ENCODE measurements at places on chromosomes 2 and 18. TPM values are rescaled to one million over a fixed set of nuclear protein-coding genes. Genes with fewer than 3 reads are reported as not detected.

DNA sequence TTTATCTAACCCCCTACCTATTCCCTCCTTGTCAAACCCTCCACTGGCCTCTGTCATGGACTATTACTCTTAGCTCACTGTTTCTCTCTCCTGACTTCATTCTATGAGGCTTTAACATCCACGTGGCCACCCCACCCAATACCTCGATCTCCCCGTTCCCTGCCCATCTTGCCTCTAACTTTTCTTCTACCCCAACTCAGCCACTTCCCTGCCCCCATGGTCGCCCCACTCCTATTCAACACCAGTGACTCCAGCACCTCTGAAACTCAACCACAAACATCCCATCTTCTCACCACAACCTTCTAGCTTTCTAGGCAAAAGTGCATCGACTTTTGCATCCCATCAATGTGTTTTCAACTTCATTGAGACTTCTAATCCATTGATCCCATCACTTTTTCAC, 94.2 kb upstream of the EPAS1 start:
- no peak for DNase-seq

- peak; percentile 87 for DNase-seq
Observed at GRCh38 chr2:207133820-207134519, 31.8 kb downstream of the KLF7 start.

DNA sequence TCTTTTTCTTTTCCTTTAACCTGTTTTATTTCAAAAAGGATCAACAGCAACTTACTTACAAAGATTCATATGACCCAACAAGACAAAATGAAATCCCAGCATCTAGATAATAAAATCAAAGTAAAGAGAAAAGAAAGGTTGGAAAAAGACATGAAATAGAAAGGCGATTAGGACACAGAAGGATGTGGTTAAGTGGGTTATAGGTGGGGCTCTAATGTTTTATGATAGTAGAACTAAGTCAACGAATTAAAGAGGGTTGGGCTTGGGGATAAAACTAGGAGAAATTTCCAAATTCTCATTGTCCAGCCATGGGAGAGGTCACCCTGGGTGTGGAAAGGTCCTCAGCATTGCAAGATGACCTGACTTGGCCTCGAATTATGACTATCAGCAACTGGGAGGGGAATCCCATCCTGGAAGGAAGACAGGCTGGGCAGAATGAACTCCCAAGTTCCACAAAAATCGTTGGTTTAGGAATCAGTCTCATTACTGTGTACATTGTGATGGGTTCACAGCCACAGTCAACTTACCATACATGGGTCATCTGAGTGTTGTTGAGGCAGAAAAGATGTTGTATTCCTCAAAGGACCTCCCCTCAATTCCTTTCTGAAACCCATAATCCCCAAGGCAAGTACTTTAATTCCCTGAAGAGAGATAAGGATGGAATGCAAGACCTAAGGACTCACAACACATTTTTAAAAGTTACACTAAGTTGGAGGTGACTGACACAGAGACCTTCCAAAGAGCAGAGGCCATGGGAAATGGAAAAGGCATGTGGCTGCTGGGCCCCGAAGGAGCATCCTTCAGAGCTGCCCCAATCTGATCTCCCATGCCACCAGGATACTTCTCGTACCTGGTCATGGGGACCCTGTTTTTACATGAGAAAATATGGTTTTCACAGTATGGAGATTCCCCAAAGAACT, 167.6 kb downstream of the UXS1 start:
- no peak for DNase-seq

DNA sequence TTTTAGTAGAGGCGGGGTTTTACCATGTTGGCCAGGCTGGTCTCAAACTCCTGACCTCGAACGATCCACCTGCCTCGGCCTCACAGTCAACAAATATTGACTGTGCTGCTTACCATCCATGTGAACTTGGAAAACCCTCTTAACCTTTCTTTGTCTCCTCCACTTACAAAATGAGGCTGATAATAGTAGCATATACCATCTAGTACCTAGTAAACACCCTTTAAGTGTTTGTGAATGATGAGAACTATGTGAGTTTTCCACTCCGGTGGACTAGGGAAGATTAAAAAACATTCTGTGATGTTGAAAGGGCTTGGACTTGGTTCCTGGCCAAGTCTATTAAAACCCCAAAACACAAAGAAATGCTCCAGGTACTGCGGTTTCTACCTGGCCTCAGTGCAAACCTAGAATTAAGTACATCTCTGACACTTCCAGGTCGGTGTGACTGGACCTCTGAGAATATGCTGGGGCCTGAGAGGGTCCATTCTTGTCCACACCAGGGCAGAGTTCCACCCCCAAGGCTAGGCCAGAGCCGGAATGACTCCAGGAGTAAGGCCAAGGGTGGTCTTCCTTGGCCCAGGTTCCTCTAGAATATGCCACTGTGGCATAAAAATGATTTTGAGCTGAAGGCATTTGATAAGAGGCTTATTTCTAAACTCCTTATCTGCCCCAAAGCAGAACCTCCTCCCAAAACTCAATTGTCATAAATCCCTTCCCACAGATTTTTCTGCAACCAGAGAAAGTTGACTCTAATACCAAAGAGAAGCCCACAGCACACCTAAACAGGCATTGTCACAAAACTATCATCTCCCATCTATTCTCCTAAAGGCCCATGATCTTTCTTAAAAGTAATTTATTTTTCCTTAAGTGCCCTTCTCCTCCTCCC, 217.5 kb downstream of the TGIF1 start:
- no peak for DNase-seq

GRCh38 chr18:40569605-40570004, 1385.4 kb upstream of the PIK3C3 start:
- DNase-seq = no peak

DNA sequence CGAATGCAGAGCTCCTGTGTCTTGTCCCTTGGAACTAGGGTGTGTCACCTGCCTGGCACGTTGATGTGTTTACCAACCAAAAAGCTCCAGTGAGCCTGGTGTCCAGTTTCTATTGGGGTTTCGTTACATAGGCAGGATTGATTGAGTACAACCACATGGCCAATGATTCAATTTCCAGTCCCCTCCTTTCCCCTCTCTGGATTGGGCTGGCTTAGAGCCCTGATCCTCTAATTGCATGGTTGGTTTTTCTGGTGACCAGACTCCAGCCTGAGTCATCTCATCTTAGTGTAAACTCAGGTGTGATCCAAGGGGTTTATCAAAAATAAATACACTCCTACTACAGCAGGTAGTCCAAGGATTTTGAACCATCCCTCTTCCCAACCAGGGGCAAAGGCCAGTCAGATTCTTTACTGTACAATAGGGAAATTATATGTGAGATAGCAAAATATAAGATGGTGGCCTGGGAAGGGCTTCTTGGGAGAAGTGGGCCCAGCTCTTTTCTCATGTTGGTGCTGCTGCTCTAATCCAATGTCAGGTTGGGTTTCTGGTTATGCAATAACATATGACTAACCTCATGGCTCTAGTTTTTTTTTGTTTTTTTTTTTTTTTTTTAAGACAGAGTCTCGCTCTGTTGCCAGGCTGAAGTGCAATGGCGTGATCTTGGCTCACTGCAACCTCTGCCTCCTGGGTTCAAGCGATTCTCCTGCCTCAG, 64.7 kb upstream of the MGAT5 start:
- peak; percentile 76 for DNase-seq

GRCh38 chr18:55031576-55031975, 72.3 kb upstream of the CCDC68 start:
- DNase-seq = no peak

DNA sequence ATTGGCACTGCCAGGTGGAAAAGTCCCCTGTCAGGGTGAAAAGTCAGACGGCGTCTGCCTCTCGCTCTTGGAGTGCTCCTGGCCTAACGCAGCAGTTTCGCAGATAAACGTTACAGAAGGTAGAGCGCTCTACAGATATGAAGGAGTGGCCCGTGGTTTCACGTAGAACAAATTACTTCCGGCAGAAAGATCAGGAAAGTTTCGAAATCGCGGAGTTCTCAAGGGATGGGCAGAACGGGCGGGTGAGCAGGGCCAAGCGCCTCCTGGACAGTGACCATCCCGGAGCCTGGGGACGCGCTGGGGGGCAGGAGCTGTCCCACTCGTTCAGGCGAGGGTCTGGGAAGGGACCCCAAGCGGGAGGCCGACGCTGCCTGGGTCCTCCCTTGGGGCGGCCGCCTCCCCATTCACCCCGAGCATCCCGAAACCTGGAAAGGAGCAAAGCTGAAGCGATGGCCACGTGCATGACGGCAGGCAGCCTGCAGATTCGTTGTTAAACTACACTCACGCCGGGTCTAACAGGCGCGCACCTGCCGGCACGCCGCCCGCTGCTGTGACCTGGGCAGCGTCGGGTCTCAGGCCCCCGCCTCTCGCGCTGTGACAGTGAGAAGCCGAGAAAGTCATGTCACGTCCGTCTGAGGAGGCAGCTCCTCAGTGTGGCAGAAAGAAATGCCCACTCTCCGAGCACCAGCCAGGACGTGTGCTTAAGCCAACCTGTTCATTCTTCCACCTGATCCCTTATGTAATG, 122.9 kb upstream of the SALL3 start:
- no peak for DNase-seq

DNA sequence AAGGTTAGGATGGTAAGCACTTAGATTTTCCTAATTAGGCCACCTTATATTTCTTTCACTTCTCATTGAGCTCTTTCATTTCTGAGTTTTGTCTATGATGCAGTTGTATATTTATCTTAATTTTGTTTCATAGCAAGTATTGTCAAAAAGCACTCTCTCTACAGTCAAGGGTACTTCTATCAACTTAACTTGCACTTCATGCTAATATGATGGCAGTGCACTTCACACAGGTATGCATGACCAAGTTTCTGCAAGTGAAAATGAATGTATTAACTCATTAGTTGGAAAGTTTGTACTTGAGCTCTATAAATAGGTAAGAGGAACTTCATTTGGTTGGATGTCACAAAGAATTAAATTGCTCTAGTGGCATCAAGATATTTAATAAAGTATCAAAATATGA, 51.5 kb upstream of the CDH19 start:
- DNase-seq = no peak

DNA sequence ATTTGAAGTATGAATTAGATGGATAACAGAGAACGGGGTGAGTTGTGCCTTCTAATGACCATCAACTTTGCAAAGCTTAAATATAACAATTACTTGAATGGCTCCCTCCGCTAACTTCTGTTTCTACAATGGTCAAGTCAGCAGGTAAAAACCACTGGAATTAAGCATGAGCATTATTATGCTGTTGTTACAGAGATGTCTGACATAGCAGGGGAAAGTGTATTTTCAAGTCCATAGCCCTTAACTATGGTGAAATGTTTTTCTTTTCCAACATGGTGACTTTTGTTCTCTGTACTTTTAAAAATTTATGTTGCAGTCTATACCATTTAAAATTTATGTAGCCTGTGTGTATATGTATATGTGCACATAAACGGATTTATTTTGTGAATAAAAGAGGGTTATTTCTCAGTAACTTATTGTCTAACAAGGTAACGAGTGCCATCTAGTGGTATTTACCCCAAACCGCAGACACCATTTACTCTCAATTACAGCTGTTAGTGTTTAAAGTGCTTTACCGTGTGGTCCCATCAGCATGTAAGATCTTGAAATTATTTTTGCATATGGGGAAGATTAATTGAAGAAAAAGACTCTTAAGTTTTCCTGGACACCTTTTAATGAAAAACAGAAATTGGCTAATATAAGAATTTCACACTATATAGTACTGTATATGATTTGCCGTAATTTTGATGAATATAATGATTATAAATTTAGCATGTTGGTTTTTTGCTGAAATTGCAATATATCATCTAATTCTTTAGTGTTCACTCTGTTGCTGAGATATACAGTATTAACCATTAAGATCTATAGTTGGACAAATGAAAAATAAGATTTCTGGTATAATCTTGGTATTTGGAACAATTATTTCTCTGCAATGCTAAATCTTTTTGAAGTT, 78.2 kb downstream of the UBE2E3 start:
- peak; percentile 45 for DNase-seq

DNA sequence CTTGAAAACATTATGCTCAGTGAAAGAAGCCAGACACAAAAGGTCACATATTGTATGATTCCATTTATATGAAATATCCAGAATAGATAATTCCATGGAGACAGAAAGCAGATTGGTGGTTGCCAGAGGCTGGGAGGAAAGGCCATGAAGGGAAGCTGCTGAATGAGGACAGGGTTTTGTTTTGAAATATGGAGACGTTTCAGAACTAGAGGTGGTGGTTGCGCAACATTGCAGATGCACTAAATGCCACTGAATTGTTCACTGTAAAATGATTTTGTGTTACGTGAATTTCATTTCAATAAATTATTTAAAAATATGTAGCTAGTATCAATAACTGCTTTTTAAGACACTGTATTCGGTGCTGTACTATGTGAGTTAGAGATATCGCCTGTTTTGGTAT, 101.7 kb upstream of the ZNF236 start:
- DNase-seq = no peak

SRD5A2 gene
- 0.03 TPM for polyA plus RNA-seq

LIPT1 gene
- 8.0 TPM for polyA plus RNA-seq
